Forelimb muscle (tissue), 1 donor: ENCODE measurements at places on chromosomes 4 and X. TPM values are rescaled to one million over a fixed set of nuclear protein-coding genes. Genes with fewer than 3 reads are reported as not detected.

GRCh38 chr4:38411981-38412536 is 251.9 kb upstream of the KLF3 start:
- peak; percentile 11 for DNase-seq

DNA sequence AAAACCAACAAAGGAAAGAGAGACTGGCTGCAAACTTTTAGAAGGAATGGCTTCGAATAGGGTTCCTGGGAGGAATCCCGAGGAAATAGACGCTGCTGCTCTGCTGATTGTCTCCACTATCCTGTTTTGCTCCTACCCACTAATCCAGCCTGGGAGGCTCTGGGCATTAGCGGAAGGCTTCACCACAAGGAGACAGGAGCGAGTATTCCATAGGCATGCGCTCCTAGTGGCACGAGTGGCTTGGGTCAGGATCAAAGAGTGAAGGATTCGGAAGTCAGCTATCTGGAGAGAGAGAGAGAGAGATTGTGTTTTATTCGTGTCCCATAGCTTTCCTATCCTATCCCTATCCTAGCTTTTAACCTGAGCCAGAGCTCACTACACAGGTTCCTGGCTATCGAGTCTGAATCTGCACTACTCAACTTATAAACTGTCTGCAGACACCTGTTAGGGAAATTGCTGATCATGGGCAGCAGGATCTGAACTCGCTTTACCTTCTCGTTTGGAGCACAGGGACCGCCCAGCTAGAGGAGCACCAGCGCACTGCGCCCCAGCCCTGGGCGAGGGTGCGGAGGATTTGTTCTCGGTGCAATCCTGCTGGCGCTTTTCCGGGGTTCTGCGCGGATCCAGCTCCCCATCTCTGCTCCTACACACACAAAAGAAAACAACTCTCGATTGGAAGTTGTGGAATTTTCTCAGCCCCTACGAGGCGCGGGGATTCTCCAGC is 740 bp upstream of the NPY2R start:
- no peak for DNase-seq

- no peak for DNase-seq
Observed at GRCh38 chr4:4204401-4204745, 22.4 kb downstream of the OTOP1 start.

DNA sequence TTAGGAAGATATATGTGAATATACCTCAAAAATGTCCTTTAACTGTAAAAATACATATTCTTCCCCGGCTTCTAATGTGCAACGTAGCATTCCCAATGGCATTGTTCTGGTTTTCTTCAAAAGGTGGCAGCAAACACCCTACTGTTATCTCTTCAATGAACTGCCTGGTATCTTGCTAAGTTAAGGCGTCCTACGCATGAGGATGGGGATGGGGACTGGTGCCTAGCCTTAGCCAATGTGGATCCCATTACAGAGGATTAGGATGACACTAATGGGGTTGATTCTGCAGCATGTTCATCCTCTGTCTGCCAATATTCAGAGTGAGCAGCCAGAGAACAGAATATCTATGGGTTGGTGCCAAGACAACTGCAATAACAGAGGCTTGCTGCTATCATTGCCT is 334.9 kb upstream of the ADGRL3 start:
- peak; percentile 14 for DNase-seq

DNA sequence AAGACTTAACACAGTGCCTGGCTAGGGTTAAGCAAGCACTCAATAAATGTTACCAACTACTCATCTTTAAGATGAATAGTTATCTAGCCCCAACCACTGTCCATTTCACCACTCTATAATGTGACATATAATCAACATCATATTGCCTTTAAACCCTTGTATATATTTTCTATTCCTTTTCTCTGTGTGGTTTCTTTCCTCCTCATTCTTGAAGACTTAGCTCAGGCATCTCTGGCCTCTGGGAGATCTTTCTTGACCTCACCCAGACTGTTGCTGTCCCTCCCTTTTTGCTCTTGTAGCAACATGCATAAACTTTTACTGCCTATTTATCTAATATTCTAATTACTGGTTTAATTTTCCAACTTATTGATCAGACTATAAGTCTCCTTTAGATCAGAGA is 249.9 kb upstream of the MAB21L2 start:
- DNase-seq, result no peak

DNA sequence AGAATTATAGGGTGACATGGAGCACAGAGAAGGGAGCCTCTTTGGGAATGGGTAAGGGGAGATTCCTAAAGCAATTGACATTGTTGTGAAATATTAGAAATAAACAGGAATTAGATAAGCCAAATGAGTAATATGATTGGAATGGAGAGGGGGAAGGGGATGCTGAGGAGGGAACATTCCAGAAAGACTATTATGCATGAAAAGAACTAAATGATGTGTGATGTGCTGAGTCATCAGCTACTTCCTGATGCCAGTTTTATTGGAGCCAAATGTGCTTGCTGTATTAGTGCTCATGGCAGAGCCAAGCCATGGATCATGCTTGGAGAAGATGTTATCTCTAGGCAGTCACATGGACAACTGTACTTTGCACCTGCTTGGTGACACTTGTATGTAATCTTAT is 189.0 kb upstream of the HCCS start:
- DNase-seq, result no peak

DNA sequence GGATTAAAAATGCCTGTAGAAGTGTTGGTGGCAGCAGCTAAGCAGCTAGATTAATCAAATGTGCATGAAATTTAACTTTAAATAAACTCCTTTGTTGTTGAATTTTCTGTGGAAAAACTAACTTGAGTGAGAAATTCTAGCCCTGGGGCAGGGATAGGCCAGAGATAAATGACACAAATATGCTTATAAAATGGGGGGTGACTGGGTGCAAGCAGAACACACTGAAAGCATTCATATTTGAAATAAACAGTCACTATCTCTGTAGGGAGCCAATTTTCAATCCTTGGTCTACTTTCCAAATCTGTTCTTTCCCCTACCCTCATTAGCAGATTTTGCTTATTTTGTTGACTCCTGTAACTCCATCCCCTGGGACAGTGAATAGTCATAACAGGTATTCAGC is 47.9 kb downstream of the RBPJ start:
- no peak for DNase-seq

DNA sequence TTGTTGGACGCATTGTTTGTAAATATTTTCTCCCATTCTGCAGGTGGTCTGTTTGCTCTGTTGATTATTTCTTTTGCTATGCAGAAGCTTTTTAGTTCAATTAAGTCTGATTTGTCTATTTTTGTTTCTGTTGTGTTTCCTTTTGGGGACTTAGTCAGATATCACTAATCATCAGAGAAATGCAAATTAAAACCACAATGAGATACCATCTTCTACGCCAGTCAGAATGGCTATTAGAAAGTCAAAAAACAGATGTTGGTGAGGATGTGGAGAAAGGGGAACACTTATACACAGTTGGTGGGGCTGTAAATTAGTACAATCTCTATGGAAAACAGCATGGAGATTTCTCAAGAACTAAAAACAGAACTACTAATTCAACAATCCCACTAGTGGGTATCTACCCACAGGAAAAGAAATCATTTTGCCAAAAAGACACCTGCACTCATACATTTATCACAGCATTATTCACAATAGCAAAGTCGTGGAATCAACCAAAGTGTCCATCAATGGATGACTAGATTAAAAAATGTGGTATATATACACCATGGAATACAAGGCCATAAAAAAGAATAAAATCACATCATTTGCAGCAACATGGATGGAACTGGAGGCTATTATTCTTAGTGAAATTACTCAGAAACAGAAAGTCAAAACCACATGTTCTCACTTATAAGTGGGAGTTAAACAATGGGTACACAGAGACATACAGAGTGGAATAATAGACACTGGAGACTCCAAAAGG is 8.1 kb downstream of the COQ2 start:
- DNase-seq, result no peak

DNA sequence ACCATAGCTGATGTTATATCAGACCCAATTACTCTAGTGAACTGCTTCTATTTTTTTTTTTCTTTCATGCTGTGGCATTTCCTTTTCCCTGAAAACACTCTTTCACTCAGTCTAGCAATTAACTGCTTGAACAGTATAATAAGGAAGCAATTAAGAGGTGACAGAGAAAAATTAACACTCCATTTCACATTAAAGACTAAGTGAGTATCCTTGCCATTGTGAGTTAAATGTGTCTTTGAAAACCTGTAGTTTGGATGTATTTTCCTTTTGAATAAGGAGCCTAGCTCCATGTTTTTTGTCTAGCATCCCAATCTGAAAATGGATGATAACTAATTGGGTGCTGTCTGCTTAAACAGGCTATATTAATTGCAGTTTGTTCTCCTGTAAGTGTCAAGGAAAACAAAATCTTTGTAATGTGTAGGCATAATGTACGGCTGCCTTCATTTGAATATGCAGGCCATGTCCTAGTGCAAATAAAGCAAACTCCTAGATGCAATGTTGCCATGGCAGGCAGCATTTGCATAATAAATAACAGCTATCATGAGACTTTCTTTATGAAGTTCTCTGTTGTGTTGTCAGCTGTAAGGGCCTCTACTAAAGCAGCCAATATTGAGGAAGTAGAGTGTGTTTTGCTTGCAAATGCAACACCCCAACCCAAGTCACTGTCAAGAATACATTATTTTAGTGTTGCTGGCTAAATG is 416.7 kb downstream of the ZIC3 start:
- no peak for DNase-seq

GRCh38 chr4:118335324-118335723 is 17.5 kb downstream of the PRSS12 start:
- no peak for DNase-seq

DNA sequence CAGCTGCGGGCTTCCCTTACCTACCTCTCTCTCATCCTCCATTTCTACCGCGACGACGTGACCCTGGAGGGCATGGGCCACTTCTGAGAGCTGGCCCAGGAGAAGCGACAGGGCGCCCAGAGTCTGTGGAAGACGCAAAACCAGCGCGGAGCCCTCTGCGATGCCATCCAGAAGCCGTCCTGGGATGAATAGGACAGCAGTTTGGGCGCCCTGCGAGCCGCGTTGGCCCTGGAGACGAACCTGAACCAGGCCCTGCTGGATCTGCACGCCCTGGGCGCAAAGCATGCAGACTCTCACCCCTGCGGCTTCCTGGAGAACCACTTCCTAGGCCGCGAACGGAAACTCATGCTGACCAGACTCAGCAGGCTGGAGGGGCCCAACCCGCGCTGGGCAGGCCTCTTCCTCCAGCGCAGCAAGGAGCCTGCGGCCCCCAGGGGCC is 52.7 kb upstream of the TMPRSS11F start:
- no peak for DNase-seq

DNA sequence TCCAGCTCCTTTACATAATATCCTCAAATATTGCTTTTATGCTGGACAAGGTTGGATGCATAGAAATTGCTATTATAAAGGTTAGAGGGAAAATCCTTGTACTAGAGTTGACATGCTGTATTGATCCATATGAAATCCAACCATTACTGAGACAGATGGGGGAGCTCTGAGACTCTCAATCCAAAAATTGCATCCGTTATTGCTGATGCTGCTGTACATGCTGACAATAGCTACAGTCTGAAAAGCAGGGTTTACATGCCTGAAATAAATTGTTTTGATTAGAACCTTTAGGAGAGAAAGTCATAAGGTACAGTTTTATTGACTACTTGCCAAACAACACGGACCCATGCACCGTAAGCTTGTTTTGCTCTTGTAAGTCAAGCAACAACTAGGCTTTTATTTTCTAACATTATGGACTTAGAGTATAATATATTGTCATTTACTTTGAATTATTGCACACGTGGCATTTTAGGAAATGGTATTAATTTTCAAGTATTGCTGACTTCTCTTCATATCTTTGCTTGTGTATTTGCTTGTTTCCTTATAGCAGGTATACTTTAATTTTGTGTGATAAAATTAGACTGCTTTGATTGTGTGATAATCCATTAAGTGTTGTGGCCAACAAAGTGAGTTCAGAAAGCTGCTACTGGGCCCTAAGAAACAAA is 1365.2 kb downstream of the STIM2 start:
- DNase-seq, result no peak

DNA sequence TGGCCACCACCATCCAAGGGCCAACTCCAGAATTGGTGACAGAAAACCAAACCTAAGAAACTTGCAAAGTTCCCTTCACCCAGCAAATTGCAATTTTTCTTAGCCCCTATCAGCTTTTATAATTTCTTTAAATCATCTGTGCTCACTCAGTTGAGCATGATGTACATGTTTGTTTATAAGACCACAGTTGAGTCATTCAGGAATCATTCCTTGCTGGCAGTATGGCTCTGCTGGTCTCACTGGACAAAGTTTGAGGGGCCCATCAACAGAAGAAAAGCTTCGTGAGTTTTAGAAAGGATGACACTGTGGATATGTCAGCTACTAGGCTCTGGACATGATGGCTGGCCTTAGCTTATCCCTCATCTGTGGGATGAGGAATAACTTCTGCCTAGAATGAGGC is 4.0 kb downstream of the TRPC5 start:
- no peak for DNase-seq

DNA sequence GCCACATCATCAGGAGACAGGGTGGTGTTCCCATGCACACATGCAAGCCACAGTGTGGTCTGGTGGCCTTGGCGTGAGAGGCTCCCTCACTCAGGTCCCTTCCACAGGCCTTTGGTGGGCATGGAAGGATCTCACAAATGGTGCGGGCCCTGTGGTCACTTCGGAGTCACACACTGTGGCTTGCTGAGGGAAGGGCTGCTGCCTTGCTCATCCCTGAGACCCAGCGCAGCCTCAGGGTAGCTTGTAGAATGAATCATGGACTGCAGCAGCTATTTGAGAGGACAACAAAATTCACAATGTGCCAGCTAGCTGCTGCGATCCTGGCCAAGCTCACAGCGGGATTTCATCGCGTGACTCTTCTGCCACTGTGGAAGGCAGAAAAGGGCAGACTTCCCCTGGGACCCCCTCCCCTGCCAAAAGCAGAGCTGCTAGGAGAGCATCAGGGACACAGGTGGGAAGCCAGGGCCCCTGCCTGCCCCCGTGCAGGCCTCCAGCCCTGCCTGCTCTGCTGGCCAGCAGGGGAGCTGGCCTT is 106.4 kb downstream of the ABLIM2 start:
- DNase-seq, result no peak

DNA sequence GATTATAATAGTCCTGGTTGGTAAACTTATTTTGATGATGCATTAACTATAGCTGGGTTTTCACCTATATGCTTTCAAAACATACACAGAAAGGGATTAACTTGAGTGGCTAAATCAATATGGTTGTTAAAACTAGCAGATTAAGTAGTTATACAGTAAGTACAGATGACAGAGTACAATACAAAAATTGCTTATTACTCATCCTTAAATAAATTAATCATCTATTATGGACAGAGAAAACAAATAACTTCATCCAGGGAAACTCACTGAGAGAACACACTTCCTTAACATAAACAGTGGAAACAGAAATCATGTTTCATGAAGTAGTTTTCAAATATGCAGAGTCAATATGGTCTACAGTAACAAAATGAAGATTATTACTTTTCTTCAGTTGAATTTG is 133.4 kb downstream of the AREG start:
- no peak for DNase-seq

The ADGRG4 gene
- not detected for polyA plus RNA-seq

The FRMPD4 gene
- 0.92 TPM for polyA plus RNA-seq

The PRSS48 gene
- polyA plus RNA-seq, result not detected

The BBS12 gene
- polyA plus RNA-seq, result 3.1 TPM

The DCAF4L1 gene
- polyA plus RNA-seq, result 0.35 TPM

The USP17L17 gene
- not detected for polyA plus RNA-seq

The USP46 gene
- polyA plus RNA-seq, result 29.0 TPM
